Left ventricle myocardium inferior (tissue), 1 donor: ENCODE measurements at places on chromosomes 7 and 10. TPM values are rescaled to one million over a fixed set of nuclear protein-coding genes. Genes with fewer than 3 reads are reported as not detected.

- no peaks in the 10 kb centered on the region for H3K27me3 ChIP-seq
- peak overlapping the region; percentile 79 for H3K27ac ChIP-seq
- no peak overlapping the region for H3K4me3 ChIP-seq
- DNase-seq = no peak
- peaks cover 81% of the 10 kb centered on the region for H3K36me3 ChIP-seq
Measured at GRCh38 chr10:13660551-13660920, 73.8 kb downstream of the PRPF18 start.

ACTR3C gene
- total RNA-seq = 5.1 TPM

CPA2 gene
- not detected for total RNA-seq

HOXA6 gene
- not detected for total RNA-seq

CCL24 gene
- not detected for total RNA-seq

TRIM50 gene
- total RNA-seq = 0.33 TPM

FAM25G gene
- not detected for total RNA-seq
